Stimulated activated CD4-positive, alpha-beta T cell treated with anti-CD3 and anti-CD28 coated beads, Interleukin-15, amount 100 ng/mL, for 48 hours (primary cell): ENCODE measurements at places on chromosomes 4 and X.

- DNase-seq, result no peak
These were observed 98.5 kb upstream of the ETNPPL start for GRCh38 chr4:108861334-108861733.

- no peak for DNase-seq
These were observed 9.4 kb upstream of the ADD1 start for GRCh38 chr4:2834001-2834921.

- no peak for DNase-seq
These were observed 99.6 kb upstream of the STS start for GRCh38 chrX:7047951-7048350.

DNA sequence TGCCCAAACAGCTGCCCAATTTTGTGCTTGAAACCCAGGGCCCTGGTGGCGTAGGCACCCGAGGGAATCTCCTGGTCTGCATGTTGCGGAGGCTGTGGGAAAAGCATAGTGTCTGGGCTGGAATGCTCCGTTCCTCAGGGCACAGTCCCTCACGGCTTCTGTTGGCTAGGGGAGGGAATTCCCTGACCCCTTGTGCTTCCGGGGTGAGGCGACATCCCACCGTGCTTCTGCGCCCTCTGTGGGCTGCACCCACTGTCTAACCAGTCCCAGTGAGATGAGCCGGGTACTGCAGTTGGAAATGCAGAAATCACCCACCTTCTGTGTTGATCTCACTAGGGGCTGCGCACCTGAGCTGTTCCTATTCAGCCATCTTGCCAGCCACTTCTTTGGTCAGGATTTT lies 399.4 kb upstream of the FTHL17 start:
- no peak for DNase-seq

DNA sequence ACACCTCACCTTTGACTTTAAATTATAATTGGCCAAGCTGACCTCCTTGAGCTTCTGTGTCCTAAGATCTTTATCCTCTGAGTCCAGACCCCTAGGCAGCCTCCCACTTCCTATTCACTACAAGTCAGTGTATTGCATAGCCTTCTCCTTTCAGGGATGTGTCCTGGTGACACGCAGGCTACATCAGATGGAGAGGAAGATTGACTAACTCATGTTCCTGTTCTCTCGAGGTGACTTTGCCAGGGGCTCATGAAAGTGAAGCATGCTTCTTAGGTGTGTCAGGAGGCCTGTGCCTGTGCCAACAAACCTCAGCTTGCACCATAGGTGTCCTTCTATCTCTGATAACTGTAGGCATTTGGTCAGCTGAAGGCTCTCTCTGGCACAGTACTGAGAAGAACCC lies 195.7 kb upstream of the HS3ST1 start:
- DNase-seq, result no peak

DNA sequence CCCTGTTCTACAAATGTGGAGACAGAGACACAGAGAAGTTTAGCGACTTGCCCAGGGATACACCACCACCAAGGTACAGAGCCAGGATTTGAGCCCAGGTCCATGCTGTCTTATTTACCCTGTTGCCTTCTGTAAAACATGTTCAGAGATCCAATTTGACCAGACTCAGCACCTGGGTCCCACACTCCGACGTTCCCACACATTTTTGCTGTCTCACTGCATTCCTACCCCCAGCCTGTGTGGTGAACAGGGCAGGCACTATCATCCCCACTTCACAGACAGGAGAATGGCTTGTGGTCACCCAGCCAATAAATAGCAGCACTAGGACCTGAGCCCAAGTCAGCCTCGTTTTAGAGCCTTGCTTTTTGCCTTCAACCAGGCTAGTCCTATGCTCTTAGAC lies 102.8 kb downstream of the PJA1 start:
- no peak for DNase-seq

DNA sequence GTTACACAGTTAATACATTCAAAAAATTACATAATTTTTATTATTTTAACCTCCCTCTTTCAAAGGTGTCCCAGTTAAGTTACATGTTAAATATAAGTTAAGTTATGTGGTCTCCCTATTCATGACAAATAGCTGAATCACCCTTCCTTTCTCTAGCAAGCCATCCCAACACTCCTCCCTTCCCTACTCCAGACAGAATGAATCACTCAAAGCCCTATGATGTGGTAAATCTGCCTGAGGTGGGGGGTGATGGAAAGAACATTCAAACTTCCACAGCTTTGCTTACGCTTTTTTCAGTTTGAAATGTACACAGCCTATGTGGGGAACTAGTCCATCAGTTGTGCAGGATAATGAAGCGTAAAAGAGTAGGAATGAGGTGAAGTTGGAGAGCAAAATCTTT lies 90.2 kb downstream of the CXCL13 start:
- no peak for DNase-seq

DNA sequence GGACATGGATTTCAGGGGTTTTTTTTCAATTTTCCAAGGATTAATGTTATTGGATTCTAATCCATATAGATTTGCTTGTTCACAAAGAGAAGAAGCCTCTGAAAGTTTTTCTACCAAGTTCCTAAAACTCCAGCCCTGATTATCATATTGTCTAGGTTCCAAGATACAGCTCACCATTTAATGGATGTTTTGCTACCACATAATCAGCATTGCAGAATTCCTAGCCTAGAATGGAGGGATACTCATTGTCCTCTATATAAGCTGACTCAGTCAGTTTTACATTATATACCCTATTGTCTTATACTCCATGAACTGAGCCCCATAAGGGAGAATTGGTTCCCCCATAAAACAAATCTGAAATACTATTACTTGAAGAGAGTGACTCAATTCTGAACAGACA lies 664.7 kb upstream of the FAM241A start:
- no peak for DNase-seq

DNA sequence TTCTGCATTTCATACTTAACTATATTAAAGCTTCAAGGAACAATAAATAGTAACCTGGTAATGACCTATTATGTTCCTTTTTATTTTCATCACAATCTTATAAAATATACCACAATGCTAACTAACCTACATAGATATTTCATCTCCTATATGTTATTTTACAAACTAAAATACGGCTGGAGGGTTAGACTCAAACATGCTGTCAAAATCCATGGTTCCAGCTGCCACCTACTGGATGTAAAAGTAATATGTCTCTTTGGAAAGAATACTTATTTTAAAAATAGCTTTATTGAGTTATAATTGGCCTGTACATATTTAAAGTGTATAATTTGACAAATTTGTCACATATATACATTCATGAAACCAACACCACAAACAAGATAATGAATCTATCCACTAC lies 15.0 kb downstream of the RGN start:
- no peak for DNase-seq

DNA sequence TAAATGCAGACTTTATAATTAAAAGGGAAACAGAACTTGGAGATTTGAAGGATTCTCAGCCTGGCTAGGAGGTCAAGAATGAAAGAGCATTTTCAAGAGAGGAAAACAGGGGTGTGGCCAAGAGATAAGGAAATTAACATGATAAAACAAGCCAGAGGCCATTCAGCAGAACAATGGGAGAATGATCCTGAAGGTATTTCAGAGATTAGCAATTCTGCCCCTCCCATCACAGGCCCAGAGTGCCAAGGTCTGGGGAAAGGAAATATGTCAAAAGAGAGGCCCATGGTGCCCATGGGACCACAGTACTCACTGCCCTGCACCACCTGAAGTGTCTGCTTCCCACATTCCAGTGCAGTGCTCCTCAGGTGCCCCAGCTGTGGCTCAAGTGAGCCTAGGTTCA lies 188.5 kb upstream of the STS start:
- no peak for DNase-seq

- no peak for DNase-seq
These were observed 383.7 kb downstream of the NAF1 start for GRCh38 chr4:162782778-162783525.

GRCh38 chr4:26275281-26275680 lies 45.5 kb upstream of the RBPJ start:
- no peak for DNase-seq

- DNase-seq, result no peak
These were observed 349.4 kb downstream of the FAT4 start for GRCh38 chr4:125663896-125664767.

DNA sequence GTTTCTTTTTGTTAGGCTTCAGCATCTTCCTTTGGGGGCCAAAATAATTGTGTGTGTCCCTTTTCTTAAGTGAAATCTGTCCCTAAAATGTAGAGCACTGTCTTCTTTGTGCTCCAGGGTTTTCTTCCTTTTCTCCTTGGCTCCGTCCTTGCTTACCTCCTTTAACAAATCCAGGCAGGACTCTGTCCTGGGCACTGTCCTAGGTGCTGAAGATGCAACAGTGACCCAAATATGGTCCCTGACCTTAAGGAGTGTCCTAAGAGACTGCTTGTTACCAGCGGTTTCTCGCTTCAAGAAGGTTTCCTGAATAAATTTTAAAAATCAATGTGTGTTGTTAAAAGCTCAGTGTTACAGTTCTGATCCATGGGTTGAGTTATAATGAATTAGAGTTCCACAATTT lies 471.8 kb downstream of the KCNIP4 start:
- no peak for DNase-seq

- DNase-seq, result no peak
These were observed 36.9 kb downstream of the ANKRD17 start for GRCh38 chr4:73221734-73222133.

- DNase-seq, result no peak
These were observed 102.0 kb downstream of the AFAP1 start for GRCh38 chr4:7837597-7838135.

- no peak for DNase-seq
These were observed 161.9 kb downstream of the RELL1 start for GRCh38 chr4:37524267-37524666.

DNA sequence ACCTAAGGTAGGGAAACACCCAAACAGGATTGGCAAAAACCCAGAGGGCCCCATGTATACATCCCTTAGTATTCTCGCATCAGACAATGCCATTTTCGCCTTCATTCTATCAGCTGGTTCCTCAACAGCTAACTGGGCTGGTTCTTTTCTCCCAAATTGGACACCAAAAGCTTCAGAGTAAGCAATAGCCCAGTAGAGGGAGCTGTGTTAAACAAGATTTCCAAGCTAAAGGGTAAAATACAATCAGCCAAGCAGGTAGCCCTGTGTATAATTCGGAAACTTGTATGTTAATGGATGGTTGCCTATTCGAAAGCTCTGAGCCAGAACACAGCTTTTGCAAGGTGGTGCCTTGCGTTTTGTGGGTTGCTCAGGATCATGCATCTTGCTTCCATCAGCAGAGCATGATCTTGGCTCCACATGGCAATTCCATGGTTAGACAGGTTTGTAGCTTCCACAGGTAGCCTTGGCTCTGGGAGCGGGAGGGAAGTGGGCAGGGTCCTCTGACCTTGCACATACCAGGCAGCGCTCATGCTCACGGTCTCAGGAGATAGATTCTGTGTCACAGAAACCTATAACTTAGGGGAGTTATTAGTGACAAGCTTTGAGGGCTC lies 115.2 kb upstream of the LNX1 start:
- no peak for DNase-seq

DNA sequence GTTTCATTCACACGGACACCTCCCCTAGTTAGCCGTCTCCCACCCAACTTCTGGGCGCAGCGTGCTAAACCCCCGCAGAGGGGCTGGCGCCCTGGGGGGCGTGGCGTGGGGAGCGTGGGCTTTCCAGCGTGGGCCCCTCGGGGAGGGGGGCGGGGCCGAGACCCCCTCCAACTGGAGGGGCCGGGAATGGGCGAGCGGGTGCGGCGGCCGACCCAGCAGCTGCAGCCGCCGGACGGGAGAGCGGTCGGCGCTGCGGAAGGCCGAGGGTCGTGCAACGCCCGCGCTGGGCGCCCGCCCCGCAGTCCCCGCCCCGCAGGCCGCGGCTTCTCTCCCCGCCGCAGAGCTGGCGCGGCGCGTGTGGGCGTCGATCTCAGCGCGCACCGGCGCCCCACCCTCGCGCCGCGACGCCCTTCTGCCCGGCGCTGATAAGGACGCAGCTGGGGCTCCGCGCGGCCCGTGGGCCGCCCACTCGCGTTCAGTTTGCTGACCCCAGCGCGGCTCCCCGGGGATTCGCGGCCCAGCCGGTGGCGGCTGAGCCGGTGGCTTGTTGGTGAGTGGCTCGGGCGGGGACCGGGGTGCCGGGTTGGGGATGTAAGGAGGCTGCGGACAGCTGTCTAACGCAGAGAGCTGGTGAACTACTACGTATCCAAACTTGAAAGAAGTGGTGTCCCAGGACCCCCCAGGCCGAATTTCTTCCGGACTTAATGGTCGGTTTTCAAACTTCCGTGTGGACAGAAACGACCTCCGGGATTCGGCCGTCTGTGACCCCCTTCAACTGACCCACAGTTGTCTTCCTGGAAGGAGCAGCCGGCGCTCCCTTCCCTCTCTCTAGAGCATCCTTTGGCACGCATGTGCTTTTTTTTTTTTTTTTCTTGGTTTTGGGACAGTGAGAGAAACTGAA lies 1.5 kb downstream of the FHDC1 start:
- DNase-seq, result no peak

DNA sequence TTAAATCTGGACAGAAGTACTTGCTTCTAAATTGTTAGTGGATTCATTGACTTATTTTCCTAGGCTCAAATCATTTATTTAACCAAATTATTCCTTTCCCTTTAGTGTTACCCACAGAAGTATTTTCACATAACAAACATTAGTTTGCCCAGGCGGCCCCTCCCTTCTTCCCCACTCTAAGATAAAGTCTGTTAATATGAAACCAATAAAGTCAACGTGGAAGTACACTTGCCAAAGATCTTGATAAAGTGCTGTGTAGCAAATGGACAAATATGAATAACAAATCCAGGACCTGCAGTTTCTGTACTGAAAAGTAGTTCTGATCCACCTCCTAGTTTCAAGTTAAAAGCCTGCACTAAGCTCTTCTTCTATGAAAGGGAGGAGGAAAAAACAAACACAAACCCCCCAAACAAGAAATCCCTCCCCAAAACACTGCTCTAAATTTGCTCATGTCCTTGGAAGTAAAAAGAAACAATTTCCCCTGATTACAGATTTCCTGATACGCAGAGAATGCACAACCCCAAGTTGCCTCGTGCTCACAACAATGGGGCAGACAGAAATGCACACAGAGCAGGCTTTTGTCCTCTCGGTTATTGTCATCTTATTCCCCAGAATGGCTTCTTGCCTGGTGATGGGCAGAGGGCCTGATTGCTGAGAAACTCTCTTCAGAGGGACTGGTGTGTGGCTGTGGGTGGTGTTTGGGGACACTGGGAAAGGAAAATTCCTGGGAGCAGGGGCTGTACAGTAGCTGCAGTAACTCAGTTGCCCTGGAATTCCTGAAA lies 23.2 kb downstream of the TMSB4X start:
- DNase-seq, result no peak

- no peak for DNase-seq
These were observed 15.7 kb downstream of the AASDH start for GRCh38 chr4:56371426-56372220.

GRCh38 chrX:129659861-129660260 lies 5.1 kb upstream of the APLN start:
- DNase-seq, result no peak
